ENCODE measurements at places on chromosomes 13 and 19.
A peak's percentile ranks its signal among the peaks of the same experiment; 100 is the strongest.

DNA sequence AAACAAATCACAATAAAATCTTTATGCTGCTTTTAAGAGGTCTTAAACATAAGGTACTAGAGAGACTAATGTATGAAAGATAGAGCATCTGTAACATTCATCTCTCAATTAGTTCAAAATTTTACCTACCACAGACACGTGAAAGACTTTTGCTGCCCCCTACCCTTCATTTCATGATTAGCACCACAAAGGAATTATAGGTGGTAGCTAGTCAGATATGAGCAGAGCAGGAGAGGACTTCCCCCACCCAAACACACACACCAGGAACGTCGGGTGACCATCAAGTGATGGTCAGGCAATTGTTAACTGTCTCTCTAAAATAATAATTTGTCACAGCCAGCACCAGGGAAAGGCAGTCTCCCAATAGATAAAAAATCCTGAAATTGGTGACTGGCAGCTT lies 1531.7 kb upstream of the SPRY2 start:
- H3K36me3 ChIP-seq = no peaks in the 10 kb centered on the region
- no peaks in the 10 kb centered on the region for H3K4me1 ChIP-seq
- H3K27ac ChIP-seq = no peak overlapping the region
- DNase-seq = no peak

DNA sequence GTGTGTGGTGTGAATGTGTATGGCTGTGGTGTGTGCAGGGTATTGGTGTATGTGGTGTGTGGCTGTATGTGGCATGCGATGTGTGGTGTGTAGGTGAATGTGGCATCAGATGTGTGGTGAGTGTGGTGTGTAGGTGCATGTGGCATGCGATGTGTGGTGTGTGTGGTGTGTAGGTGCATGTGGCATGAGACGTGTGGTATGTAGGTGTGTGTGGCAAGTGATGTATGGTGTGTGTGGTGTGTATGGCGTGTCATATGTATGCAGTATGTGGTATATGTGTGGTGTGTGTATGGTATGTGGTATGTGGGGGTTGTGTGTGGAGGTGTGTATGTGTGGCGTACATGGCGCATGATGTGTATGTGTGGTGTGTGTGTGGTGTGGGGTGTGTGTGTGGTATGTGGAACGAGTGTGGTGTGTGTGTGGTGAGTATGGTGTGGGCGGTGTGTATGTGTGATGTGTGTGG lies 63.4 kb downstream of the PEPD start:
- H3K36me3 ChIP-seq = peaks cover 18% of the 10 kb centered on the region
- H3K4me3 ChIP-seq = no peak overlapping the region
- no peak overlapping the region for H3K27ac ChIP-seq
- H3K4me1 ChIP-seq = no peaks in the 10 kb centered on the region
- H3K27me3 ChIP-seq = no peaks in the 10 kb centered on the region
- no peak for DNase-seq

DNA sequence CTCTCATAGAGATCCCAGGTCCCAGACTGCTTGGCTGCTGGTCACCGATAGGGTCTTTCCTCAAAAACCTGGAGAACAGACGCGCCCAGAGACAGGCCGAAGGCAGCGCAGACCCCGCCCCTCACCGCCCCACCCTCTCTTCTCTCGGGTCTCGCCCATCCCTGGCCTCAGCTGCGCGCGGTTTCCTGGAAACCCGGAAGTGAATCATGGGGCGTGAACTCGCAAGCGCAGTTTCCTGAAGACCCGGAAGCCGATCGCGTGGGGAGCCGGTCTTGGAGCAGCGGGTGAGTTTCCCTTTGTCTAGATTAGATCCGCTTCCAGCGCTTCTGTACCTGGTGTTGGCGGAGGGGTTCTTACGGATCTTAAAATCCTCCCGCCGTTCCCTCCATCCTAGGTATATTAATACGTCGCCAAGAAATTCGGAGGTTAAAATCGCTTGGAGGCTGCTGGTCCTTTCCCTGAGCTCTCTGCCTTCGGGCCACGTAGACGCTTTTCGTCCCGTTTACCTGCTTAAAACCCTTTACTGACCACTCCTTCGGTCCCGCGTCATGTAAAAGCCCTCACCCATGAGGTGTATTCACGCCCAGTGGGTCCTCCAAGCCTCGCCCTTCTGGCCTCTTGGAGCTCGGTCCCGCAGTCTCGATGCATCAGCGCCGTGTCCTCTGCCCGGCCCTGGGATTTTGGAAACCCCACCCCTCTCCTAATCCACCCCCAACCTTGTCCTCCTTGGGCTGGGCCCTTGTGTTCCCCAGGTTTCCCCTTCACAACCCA lies at the start of gene ZNF578:
TSS of gene ZNF578 (plus strand) at position 230 of the 771 bp plus-strand sequence. CDS start 48,293 bp downstream, outside the sequence.
- H3K4me3 ChIP-seq = peak within 1 kb of the TSS; percentile 45
- H3K27ac ChIP-seq = no peak within 1 kb of the TSS
- no peaks in the 10 kb centered on the region for H3K4me1 ChIP-seq
- DNase-seq = peak; percentile 58
- no peaks in the 10 kb centered on the region for H3K27me3 ChIP-seq

DNA sequence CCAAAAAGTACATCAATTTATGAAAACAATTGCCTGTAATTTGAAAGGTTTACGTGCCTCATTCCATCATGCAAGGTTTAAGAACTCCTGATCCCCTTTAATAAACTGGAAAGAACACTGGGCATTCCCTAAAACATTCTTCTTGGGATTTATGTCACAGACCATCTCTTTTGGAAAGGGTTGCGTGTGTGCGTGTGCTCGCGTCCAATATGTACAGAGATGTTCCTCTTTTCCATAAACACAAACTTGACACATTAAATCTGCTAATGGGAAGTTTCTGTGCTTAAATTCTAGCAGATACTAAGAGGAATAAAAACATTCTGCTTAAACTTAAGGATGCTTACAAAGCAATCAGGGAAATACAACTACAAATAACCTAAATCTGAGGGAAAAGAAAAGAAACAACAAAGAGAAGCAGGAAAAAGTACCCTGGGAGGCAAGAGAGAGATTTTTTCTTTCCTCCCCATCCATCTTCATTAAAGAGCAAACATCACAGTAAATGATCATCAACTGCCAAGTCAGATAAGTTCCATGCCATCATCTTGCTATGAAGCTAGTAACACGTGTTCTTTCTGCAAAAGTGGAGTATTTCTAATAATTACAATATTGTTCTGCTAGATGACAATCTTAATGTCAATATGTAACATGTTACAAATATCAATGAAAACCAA lies 83.7 kb downstream of the STK24 start:
- no peaks in the 10 kb centered on the region for H3K27me3 ChIP-seq
- no peak overlapping the region for H3K27ac ChIP-seq
- no peaks in the 10 kb centered on the region for H3K36me3 ChIP-seq
- H3K4me3 ChIP-seq = no peak overlapping the region
- H3K4me1 ChIP-seq = peaks cover 47% of the 10 kb centered on the region
- DNase-seq = no peak

- H3K4me1 ChIP-seq = no peaks in the 10 kb centered on the region
- no peak for DNase-seq
- H3K36me3 ChIP-seq = no peaks in the 10 kb centered on the region
- H3K27me3 ChIP-seq = no peaks in the 10 kb centered on the region
Observed at GRCh38 chr13:111401755-111402154, 81.3 kb downstream of the TEX29 start.

DNA sequence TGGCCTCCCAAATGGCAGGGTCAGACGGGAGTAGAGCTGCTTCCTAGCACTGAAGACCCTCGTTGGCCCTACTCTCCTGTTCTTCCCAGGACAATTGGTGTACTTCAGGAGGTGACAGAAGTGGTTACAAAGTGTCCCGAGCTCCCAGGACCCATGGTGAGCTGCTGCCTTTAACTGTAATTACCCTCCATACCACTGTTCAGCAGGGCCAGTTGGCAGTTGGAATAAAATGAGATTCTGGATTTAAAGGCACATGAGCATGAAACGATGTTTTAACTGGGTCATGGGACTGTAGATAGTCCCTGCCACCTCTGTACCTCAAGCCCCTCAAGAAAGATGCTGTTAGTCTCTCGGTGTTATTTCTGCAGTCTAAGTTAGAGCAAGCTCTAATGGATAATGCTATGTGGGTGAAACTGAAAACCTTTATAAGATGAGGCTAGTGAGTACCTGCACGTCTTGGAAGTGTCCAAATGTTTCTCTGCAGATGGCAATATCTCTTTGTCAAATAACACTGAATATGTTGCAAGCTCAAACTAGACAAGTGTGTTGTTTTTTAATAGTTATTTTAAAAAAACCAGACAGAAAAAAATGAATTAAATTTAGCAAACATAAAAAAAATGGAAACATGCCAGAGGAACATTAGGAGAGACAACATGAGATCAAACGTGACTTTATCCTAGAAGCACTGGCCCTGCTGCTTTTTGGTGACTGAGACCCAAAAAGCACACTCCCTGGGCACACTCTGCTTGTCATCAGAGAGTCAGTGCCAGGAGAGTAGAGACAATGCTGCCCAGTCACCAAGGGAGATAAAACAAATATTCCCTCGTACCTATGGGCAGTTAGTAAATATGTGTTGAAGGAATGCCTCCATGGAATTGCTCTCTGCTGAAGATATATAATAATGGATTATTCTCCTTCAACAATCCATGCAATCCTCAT lies 266.3 kb downstream of the LMO7 start:
- no peaks in the 10 kb centered on the region for H3K4me1 ChIP-seq
- no peak overlapping the region for H3K27ac ChIP-seq

DNA sequence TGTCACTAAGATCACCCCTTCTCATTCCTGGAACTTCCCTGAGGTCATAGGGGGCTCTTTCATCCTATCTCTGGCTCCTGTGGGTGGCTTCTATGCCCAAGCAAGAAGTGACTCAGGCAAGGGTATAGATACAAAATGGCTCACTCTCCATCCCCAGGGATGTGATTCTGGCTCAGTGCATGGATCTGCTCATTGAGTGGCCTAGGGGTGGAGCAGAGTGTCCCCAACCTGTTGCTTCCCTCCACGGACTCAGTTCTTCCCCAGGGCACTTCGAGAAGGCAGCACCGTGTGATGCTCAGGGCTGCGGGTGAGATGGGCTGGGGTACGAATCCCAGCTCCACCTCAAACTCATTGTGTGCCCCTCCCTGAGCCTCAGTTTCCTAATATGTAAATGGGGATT lies 136.4 kb downstream of the PTPRS start:
- no peak for DNase-seq
- H3K27ac ChIP-seq = no peak overlapping the region
- no peaks in the 10 kb centered on the region for H3K27me3 ChIP-seq
- H3K4me1 ChIP-seq = no peaks in the 10 kb centered on the region
- no peak overlapping the region for H3K4me3 ChIP-seq

DNA sequence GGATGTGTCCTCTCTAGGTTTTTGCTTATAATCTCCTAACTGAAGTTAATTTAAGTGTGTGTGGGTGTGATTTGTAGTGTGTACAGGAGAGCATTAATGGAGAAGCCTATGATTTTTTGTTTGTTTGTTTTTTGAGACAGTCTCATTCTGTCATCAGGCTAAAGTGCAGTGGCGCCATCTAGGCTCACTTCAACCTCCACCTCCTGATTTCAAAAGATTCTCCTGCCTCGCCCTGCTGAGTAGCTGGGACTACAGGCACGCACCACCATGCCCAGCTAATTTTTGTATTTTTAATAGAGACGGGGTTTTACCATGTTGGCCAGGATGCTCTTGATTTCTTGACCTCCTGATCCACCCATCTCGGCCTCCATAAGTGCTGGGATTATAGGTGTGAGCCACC lies 20.6 kb downstream of the ZNF701 start:
- no peaks in the 10 kb centered on the region for H3K4me1 ChIP-seq
- H3K4me3 ChIP-seq = no peak overlapping the region
- DNase-seq = no peak
- no peak overlapping the region for H3K27ac ChIP-seq

DNA sequence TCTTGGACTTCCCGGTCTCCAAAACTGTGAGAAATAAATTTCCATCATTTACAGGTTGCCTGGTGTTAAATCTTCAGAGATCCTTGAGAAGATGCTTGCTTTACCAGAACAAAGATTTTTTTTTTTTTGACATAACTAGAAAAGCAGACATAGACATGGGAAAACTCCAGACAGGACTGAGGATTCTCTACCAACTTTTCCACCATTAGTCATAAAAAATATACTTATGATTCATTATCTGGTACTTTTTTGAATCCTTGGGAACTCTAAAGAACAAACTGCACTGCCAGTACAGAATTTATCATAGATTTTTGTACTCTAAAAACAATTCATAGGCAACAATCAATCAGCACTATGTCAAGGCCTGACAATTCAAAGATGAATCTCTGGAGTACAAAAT lies 487.6 kb downstream of the EFNB2 start:
- no peak overlapping the region for H3K4me3 ChIP-seq
- DNase-seq = no peak
